Body of pancreas (tissue), 4 donors: ENCODE measurements at places on chromosomes 11 and 22. TPM values are rescaled to one million over a fixed set of nuclear protein-coding genes. Genes with fewer than 3 reads are reported as not detected.

DNA sequence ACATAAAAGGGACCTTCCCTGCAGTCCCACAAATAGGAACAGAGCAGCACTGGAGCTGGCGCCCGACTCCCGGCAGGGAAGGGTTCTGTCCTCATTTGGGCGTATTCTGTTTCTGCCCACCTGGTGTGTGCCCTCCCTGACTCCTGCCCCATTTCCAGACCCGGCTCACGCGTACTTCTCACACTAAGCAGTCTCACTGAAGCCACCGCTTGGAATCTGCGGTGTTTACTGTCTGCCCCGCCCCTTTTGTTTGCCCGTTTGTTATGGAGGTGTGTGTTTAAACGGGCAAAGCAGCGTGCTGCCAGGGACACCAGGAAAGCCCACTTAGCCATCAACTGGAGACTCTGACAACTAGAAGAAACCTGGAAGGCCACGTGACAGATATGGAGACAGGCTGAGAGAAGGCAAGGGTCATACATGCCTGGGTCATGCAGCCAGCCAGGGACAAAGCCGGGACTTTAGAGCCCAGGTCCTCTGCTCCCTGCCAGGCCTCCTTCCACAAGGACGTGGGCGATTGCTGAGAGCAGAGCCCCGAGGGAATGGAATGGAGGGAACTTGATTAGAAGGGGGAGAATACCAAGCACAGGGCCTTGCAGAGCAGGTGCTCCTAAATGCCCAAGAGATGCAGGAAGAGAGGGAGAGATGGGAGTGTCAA lies 8.7 kb upstream of the EFCAB6 start:
- H3K27me3 ChIP-seq: no peaks in the 10 kb centered on the region
- H3K4me3 ChIP-seq: no peak overlapping the region
- H3K27ac ChIP-seq: no peak overlapping the region

GRCh38 chr22:36552289-36552688 lies 23.3 kb upstream of the EIF3D start:
- no peak for DNase-seq
- H3K36me3 ChIP-seq: no peaks in the 10 kb centered on the region
- H3K4me1 ChIP-seq: no peaks in the 10 kb centered on the region
- H3K27ac ChIP-seq: no peak overlapping the region

NUDT22 gene
- 73.5 TPM for total RNA-seq

DNA sequence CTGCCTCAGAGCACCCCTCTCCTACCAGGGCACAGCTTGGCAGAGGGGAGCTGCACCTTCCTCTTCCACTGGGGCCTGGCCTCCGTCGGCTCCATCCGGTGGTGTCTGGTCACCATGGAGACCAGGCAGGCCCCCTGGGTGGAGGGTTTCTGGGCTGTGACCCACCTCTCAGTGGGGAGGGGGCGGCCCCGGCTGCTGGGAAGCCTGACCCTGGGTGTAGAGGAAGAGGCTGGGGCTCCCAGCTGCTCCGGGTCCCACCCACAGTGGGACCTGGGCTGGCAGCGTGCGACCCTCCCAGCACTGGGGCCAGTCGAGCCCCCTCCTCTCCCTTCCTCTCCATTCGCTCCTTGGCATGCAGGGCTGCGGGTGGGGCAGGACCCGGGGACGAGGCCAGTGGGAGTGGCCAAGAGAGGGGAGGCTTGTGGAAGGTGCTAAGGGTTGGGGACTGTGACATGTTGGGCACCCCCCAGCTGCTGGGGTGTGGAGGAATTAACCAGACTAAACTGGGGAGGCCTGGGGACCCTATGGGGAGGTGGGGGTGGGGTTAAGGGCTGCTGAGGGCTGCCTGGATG lies 46.8 kb downstream of the BRSK2 start:
- no peaks in the 10 kb centered on the region for H3K27me3 ChIP-seq
- no peak for DNase-seq
- peak overlapping the region; percentile 44 for H3K27ac ChIP-seq
- no peaks in the 10 kb centered on the region for H3K36me3 ChIP-seq

GRCh38 chr22:19759427-19760057 lies 1.0 kb upstream of the TBX1 start:
- H3K36me3 ChIP-seq: no peaks in the 10 kb centered on the region
- H3K27me3 ChIP-seq: no peaks in the 10 kb centered on the region
- no peak overlapping the region for H3K27ac ChIP-seq

DNA sequence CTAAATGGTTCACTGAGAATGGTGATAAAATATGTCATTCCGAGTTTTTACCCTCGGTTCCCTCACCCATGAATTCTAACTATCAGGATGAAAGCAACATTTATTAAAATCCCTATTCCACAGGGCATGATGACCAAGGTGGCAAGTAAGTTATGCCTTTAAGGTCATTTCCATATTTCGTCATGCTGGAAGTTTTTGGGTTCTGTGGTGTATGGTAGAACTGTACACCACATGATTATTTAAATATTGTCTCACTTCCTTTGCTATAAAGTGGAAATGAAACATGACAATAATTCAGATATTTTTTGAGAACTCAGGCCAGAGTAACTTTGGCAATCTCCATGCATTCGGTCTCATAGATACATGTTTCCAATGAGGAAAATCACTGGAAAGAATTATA lies 68.5 kb upstream of the CARD18 start:
- H3K36me3 ChIP-seq: no peaks in the 10 kb centered on the region
- peaks cover 20% of the 10 kb centered on the region for H3K4me1 ChIP-seq
- no peak for DNase-seq

- no peaks in the 10 kb centered on the region for H3K36me3 ChIP-seq
- no peak overlapping the region for H3K4me3 ChIP-seq
- no peaks in the 10 kb centered on the region for H3K27me3 ChIP-seq
- H3K27ac ChIP-seq: no peak overlapping the region
- no peak for DNase-seq
Observed at GRCh38 chr11:44324749-44325525, 15.0 kb upstream of the ALX4 start.

GRCh38 chr11:26765323-26765722 lies 43.5 kb upstream of the SLC5A12 start:
- no peak overlapping the region for H3K27ac ChIP-seq
- H3K27me3 ChIP-seq: no peaks in the 10 kb centered on the region
- H3K36me3 ChIP-seq: no peaks in the 10 kb centered on the region
- H3K4me1 ChIP-seq: peaks cover 7% of the 10 kb centered on the region

DNA sequence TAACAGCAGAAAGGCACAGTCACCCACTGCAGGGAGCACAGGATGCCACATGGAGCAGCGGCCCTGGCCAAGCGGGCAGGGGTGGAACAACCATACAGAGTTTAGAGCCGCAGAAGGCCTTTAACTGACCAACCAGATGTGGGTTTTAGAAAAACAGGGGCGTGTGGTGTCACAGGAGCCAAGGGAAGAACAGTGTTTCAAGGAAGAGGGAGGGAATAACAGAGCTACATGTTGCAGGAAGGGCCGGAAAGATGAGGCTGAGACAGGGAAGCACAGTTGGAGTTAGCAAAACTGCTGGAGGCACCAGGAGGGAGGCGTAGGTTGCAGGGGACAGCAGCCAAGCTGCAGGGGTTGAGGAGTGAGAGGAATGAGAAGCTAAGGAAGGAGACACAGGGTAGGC lies 7.8 kb upstream of the NAA40 start:
- no peaks in the 10 kb centered on the region for H3K36me3 ChIP-seq
- H3K4me3 ChIP-seq: no peak overlapping the region
- DNase-seq: no peak
- no peak overlapping the region for H3K27ac ChIP-seq
- H3K4me1 ChIP-seq: no peaks in the 10 kb centered on the region

- H3K27me3 ChIP-seq: no peaks in the 10 kb centered on the region
- peaks cover 39% of the 10 kb centered on the region for H3K4me1 ChIP-seq
- peak; percentile 80 for DNase-seq
- H3K36me3 ChIP-seq: no peaks in the 10 kb centered on the region
- H3K27ac ChIP-seq: peak overlapping the region; percentile 98
- H3K4me3 ChIP-seq: peak overlapping the region; percentile 93
Observed at GRCh38 chr11:102111011-102111786, 952 bp downstream of the YAP1 start.

DNA sequence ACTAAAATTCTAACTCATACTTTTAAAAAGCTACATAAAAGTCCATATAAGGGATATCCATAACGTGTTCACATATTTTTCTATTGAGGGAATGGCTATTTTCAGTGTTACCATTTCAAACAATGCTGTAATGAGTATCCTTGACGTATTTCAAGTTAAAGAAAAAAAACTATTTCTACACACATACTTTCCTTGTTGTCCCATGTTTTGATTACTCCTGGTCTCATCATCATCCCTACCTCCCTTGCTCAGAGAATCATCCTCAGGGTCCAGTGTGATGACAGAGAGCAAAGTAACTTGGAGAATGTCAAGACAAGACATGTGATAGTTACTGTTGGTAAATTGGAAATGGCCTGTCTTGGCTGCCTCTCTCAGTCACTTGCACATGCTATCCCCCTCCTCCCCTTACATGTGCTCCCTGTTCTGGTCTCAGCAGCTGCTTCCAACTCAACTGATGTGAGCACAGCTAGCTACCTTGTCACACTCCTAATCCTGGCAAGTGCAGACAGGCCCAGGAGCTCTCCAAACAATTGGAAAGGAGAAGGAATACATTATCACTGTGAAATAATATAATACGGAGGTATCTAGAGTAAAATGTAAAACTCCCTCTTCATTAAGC lies 21.8 kb downstream of the NUMA1 start:
- no peak overlapping the region for H3K27ac ChIP-seq
- H3K4me1 ChIP-seq: peaks cover 8% of the 10 kb centered on the region
- DNase-seq: no peak
- no peak overlapping the region for H3K4me3 ChIP-seq
- H3K36me3 ChIP-seq: no peaks in the 10 kb centered on the region
